ENCODE measurements at places on chromosomes 11 and 22. TPM values are rescaled to one million over a fixed set of nuclear protein-coding genes. Genes with fewer than 3 reads are reported as not detected.

PGA5 gene
- total RNA-seq: not detected

DNA sequence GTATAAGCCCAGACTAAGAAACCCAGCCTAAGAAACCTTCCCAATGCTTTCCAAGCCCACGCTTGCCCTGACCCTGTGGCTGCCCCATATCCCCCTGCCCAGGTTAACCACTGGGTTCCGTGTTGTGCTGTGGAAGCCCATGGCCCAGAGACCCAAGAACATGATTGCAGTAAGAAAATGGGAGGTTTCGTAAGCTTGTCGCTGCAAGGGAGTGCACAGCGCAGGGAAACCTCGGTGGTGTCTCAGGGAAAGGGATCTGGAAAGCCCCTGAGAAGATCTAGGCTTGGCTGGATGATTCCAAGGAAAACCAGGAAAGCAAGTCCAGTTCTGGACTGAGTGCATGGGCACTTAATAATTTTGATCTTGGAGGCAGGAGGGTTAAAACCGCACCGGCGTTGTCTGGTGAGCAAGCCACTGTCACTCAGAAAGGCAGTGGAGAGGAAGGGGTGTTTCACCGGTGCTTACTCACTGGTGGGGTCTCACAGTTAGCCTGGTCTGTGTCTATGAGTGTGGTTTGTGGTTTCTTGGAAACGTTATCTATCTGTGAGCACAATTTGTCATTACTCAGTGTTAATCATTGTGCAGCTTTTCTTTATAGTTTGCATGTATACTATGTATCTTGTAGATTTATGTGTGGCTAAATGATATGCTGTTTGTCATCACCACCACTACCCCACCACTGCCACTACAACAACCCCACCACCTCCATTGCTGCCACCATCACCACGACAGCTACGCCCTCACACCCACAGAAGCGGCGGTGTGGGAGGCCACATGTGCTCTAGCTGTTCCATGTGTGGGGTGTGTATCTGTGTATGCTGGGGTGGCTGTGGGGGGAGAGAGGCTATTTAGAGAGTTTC, 53.3 kb upstream of the PRDM11 start:
- H3K27ac ChIP-seq: no peak overlapping the region
- H3K4me1 ChIP-seq: no peaks in the 10 kb centered on the region
- no peak overlapping the region for H3K4me3 ChIP-seq
- peaks cover 2% of the 10 kb centered on the region for H3K27me3 ChIP-seq

DNA sequence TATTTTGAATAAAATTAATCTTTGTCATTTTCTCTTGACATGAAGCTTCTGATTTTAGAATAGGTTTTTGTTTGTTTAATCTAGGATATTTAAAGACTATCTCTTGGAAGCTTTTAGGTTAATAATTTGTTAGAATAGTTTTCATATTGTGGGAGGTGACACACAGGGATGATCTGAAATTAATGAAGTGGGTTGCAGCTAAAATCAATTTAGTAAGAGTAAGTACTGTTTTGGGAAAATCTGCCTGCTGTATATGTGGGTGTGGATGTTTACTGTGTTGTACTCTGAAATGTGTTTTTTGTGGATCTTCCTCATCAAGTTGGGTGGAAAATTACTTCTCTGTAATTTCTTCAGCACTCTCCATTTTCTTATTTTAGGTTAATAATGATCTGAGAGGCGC, 67.3 kb downstream of the BID start:
- H3K36me3 ChIP-seq: peaks cover 13% of the 10 kb centered on the region
- peaks cover 7% of the 10 kb centered on the region for H3K4me1 ChIP-seq
- DNase-seq: no peak
- peak overlapping the region; percentile 49 for H3K27ac ChIP-seq
- H3K4me3 ChIP-seq: peak overlapping the region; percentile 43

- DNase-seq: no peak
- H3K4me3 ChIP-seq: no peak overlapping the region
- no peaks in the 10 kb centered on the region for H3K36me3 ChIP-seq
- H3K27me3 ChIP-seq: peaks cover 2% of the 10 kb centered on the region
- H3K4me1 ChIP-seq: no peaks in the 10 kb centered on the region
- no peak overlapping the region for H3K27ac ChIP-seq
These were observed 105.6 kb downstream of the RBFOX2 start for GRCh38 chr22:35923026-35923425.

- no peak overlapping the region for H3K4me3 ChIP-seq
- H3K27ac ChIP-seq: no peak overlapping the region
- no peak for DNase-seq
- H3K36me3 ChIP-seq: no peaks in the 10 kb centered on the region
- no peaks in the 10 kb centered on the region for H3K27me3 ChIP-seq
These were observed 74.1 kb downstream of the COMMD9 start for GRCh38 chr11:36214976-36215692.

OR51B2 gene
- total RNA-seq: not detected

DNA sequence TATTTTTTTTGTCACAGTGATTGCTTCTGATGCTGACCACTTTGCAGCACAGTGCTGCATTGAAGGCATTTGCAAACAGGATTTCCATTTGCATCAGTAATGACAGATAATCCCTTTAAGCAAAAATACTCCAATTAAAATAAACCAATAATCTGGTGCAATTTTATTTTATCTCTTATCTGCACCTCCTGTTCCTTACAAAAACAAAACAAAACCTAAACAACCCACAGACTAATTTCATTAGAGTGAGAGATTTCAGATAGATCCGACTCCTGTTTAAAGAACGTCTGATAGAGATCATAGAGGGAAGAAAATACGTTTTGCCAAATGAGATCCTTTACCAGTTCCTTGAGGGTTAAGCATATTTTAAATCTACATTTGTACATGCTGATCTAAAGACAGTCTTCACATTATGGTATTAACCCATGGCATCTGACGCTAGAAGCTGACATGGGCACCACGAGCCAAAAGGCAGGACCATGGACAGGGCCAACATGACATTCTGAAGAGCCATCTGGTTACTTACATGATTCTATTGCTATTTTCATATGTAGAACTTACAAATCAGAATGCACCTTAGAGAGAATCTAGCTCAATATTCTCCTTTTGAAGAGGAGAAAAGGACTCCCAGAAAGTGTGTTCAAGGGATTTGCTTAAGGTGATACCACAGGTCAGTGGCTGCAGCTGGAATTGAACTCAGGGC, 286.2 kb upstream of the NARS2 start:
- DNase-seq: no peak
- no peak overlapping the region for H3K4me3 ChIP-seq
- H3K27ac ChIP-seq: no peak overlapping the region
- H3K27me3 ChIP-seq: peaks cover 1% of the 10 kb centered on the region

DNA sequence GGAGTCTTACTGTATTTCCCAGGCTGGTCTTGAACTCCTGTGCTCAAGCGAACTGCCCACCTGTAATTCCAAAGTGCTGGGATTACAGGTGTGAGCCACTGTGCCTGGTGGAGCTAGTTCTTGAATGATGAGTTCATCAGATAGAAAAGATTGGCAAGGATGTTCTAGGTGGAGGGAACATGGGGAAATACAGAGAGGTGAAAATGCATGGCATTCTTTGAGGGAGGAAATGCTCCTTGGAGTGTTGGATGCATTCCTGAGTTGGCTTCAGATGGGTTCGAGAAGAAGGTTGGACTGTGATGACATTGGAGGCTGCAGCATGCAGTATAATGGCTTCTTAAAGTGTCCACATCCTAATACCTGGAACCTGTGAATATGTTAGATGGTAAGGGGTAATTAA, 4.4 kb downstream of the DDX10 start:
- peaks cover 11% of the 10 kb centered on the region for H3K4me1 ChIP-seq
- H3K27ac ChIP-seq: no peak overlapping the region
- H3K4me3 ChIP-seq: no peak overlapping the region
- H3K36me3 ChIP-seq: peaks cover 2% of the 10 kb centered on the region
- no peak for DNase-seq
- no peaks in the 10 kb centered on the region for H3K27me3 ChIP-seq

TUB gene
- total RNA-seq: 0.27 TPM

CNGA4 gene
- total RNA-seq: 0.20 TPM

DNA sequence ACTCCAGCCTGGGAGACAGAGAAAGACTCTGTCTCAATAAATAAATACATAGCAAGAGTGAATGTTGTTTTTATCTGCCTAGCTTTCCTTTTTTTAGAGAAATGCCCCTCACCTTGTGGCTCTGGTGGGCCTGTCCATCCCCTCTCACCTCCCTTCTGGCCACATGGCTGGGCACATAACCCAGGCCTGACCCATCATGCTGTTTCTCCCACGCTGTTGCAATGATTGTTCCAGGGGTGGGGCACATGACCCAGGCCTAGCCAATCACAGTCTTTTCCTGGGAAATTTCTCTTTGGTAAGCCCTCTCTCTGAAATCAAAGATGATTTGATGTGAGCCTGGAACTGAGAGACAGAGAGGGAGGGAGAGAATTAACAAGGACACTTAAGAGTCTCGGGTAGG, 5.5 kb upstream of the CYTH4 start:
- no peak for DNase-seq
- no peak overlapping the region for H3K27ac ChIP-seq
- H3K27me3 ChIP-seq: no peaks in the 10 kb centered on the region
- H3K4me3 ChIP-seq: no peak overlapping the region
- no peaks in the 10 kb centered on the region for H3K36me3 ChIP-seq

DNA sequence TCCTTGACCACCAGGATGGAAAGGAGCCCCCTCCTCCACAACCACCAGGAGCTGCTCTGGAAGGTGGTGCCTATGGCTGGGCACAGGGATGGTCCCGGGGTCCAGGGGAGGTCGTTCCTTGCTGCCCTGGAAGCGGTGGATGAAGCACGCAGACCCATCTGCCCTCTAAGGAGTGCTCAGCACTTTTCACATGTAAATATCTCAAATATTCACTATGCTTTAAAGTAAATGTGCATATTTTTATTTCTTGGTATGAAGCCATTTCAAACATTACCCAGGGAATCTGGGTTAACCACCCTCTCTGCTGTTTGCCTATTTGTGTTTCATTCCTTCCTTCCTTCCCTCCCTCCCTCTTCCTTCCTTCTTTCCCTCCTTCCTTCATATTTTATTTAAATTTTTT, 21.7 kb downstream of the SPATA19 start:
- no peak overlapping the region for H3K27ac ChIP-seq
- no peak overlapping the region for H3K4me3 ChIP-seq
- DNase-seq: no peak

MS4A14 gene
- not detected for total RNA-seq

GRCh38 chr22:44311855-44312170, 938 bp downstream of the SHISAL1 start:
- H3K27ac ChIP-seq: no peak overlapping the region
- H3K4me3 ChIP-seq: no peak overlapping the region
- DNase-seq: no peak

GRCh38 chr11:68798221-68798813, 43.4 kb downstream of the CPT1A start:
- H3K27me3 ChIP-seq: no peaks in the 10 kb centered on the region
- DNase-seq: peak; percentile 27
- no peak overlapping the region for H3K4me3 ChIP-seq
- no peaks in the 10 kb centered on the region for H3K4me1 ChIP-seq

DNA sequence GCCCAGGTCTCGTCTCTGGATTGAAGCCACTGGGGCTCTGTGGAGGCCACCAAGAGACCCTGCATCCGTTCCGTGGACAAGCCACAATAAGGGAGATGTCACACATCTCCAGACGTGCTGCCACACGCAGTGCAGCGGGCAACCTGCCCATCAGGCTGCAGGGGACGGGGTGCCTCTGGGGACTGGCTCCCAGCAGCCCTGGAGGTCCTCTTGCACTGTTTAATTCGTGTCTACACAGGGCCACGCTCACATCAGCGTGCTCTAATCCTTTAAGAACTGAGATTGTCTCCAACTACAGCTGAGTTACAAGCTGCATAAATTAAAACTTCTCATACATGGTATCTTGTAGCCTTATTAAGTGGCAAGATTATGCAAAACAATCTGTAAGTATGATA, 1232.2 kb downstream of the BRD1 start:
- no peak overlapping the region for H3K4me3 ChIP-seq
- no peaks in the 10 kb centered on the region for H3K36me3 ChIP-seq
- no peak overlapping the region for H3K27ac ChIP-seq
- DNase-seq: no peak
- no peaks in the 10 kb centered on the region for H3K27me3 ChIP-seq
- no peaks in the 10 kb centered on the region for H3K4me1 ChIP-seq

DNA sequence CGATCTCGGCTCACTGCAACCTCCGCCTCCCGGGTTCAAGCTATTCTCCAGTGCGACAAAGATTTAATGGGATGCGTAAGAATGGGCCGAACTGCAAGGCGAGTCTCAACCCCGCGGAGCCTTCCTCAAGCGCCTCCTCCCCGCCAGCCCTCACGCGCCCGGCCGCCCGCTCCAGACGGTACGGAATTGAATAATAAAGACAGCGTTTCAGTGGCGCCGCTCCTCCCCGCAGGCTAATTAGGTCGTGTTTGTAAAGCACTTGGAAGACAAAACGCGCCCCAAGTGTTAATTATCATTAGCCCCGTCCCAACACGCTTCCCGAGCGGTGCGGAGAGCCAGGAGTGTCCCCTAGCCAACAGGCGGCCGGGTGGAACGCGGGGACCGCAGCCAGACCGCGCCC, 192.0 kb downstream of the BUD13 start:
- no peak overlapping the region for H3K27ac ChIP-seq
- no peaks in the 10 kb centered on the region for H3K4me1 ChIP-seq
- DNase-seq: no peak
- H3K36me3 ChIP-seq: no peaks in the 10 kb centered on the region
- H3K27me3 ChIP-seq: peaks cover 20% of the 10 kb centered on the region
- no peak overlapping the region for H3K4me3 ChIP-seq

- H3K4me1 ChIP-seq: no peaks in the 10 kb centered on the region
- no peak overlapping the region for H3K4me3 ChIP-seq
- no peaks in the 10 kb centered on the region for H3K27me3 ChIP-seq
- DNase-seq: no peak
- no peak overlapping the region for H3K27ac ChIP-seq
These were observed 5.0 kb downstream of the OR10A5 start for GRCh38 chr11:6850526-6850925.

C22orf42 gene
- not detected for total RNA-seq

TSKU gene
- not detected for total RNA-seq

GRCh38 chr11:70010774-70011173, 67.3 kb upstream of the ANO1 start:
- no peaks in the 10 kb centered on the region for H3K4me1 ChIP-seq
- no peak overlapping the region for H3K27ac ChIP-seq
- H3K4me3 ChIP-seq: no peak overlapping the region
- H3K27me3 ChIP-seq: no peaks in the 10 kb centered on the region
- no peaks in the 10 kb centered on the region for H3K36me3 ChIP-seq
- DNase-seq: no peak

DNA sequence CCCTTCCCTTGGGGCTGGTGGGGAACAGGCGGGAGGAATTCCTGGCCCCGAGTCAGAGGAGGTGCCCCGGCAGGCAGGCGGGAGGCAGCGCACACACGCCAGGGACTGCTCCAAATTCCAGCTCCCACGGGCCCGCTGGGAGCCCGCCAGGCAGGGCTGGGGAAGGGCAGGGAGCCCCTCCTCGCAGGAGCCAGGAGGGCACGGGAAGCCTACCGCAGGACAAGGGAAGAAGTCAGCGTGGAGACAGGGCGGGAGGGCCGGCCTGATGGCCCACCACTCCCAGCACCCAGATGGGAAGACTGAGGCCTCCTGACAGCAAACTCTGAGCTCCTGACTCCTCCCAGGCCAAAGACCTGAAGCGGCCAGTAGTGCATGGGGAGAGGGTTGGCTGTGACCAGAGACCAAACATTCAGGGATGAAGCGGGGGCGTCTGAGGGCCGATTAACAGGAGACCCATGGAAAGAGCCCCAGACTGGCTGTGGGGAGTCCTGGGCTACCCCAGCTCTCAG, 22.4 kb downstream of the RPL3 start:
- H3K27me3 ChIP-seq: no peaks in the 10 kb centered on the region
- H3K36me3 ChIP-seq: no peaks in the 10 kb centered on the region
- H3K27ac ChIP-seq: no peak overlapping the region
- no peak for DNase-seq
- no peaks in the 10 kb centered on the region for H3K4me1 ChIP-seq

Measured in CD4-positive, CD25-positive, alpha-beta regulatory T cell (primary cell).